ENCODE measurements at places on chromosomes 2 and 18. TPM values are rescaled to one million over a fixed set of nuclear protein-coding genes. Genes with fewer than 3 reads are reported as not detected.

DNA sequence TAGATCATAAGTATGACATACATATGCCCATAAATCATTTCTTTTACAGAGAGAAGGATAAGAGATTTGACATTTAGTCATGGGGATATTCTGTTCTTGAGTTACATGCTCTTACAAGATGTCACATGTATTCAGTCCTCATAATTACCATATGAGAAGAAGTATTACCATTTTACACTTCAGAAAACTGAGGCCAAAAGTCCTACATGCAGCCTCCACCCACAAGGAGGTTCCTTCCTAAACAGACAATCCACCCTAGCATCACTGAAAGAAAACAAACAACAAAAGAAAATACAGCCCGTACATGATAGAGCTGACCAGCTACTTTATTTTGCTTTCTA is 335.1 kb downstream of the SETBP1 start:
- DNase-seq, result peak; percentile 10

DNA sequence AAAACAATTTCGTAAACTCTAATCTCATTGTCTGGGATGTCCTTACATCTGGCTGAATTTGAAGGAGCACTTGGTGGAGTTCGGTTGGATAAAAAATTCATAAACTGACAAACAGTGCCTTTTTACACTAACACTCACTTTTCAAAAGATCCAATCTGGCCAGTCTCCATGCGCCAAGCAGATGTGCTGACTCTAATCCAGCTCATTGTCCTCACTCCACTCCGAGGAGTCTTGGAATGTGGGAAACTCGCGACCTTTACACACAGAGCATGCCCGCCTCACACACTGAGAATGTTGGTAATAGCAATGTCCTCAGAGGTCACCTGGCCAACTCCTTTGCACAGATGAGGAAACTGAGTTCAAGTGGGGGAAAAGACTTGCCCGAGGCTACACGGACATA is 66.8 kb downstream of the XDH start:
- no peak for DNase-seq

DNA sequence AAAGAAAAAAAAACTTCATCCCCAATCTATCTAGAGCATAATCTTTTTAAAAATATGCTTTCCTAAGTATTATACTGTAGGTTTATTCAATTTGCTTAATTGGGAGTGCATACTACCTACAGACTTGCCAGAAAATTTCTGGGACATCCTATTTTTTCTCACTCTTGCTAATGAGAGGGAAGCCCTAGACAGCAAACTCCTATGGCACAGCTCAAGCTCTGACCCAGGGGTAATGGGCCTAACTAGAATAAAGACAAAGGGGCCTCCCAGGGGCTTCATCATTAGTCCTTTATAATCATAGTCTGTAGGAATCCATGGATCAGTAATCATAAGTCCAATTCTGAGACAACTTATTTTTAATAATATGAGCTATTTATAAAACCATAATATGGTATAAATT is 142.6 kb upstream of the ITGA4 start:
- DNase-seq, result no peak

DNA sequence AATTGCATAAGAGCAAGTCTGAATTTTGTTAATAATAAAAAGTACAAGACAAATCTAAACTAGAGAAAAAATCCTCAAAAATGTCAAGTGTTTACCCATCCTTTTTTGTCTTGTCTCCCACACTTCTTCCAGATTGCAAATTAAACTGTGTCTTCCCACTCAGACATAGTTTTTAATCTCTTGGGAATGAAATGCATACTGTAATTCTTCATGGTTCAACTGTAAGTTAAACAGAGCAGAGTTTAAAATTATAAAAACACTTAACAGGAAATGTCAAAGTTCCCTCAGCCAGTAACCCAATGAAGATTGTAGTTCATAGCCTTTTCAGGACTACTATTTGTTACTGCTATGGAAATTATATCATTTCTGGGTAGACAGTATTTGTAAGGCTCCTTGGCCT is 171.8 kb downstream of the UBE2E3 start:
- no peak for DNase-seq

The HMSD gene
- not detected for total RNA-seq

- DNase-seq, result no peak
Measured at GRCh38 chr2:150449856-150450255, 37.6 kb downstream of the RND3 start.

The TTC32 gene
- total RNA-seq, result 8.3 TPM

- no peak for DNase-seq
Measured at GRCh38 chr18:76380791-76381405, 114.1 kb downstream of the ZNF516 start.

The OSR1 gene
- total RNA-seq, result 2.5 TPM

GRCh38 chr2:151760139-151760650 is 25.9 kb upstream of the NEB start:
- peak; percentile 47 for DNase-seq

- DNase-seq, result peak; percentile 22
Measured at GRCh38 chr2:194464964-194465638, 1191.9 kb upstream of the SLC39A10 start.

The MOCOS gene
- total RNA-seq, result 4.8 TPM

GRCh38 chr2:174014699-174015070 is 49.5 kb upstream of the SP3 start:
- peak; percentile 44 for DNase-seq

The MALL gene
- 0.16 TPM for total RNA-seq

GRCh38 chr2:58794103-58794502 is 553.0 kb upstream of the FANCL start:
- no peak for DNase-seq

The PDIA6 gene
- total RNA-seq, result 260 TPM

The IL18R1 gene
- not detected for total RNA-seq

The COLEC12 gene
- total RNA-seq, result 2.7 TPM

The MC4R gene
- not detected for total RNA-seq

GRCh38 chr2:131148426-131148825 is 43.3 kb downstream of the PLEKHB2 start:
- peak; percentile 13 for DNase-seq

- DNase-seq, result no peak
Measured at GRCh38 chr2:68099260-68099659, 36.5 kb upstream of the C1D start.

GRCh38 chr18:59022167-59022945 is 117.3 kb upstream of the SEC11C start:
- DNase-seq, result peak; percentile 7

GRCh38 chr18:55402731-55403405 is 185.1 kb downstream of the TCF4 start:
- peak; percentile 57 for DNase-seq

The TMEFF2 gene
- 6.5 TPM for total RNA-seq

The SDC1 gene
- total RNA-seq, result 11.0 TPM

GRCh38 chr2:61762292-61762691 is 91.6 kb downstream of the FAM161A start:
- DNase-seq, result no peak

The CLEC4F gene
- not detected for total RNA-seq

GRCh38 chr2:221883976-221884375 is 311.9 kb upstream of the EPHA4 start:
- DNase-seq, result no peak

The DYSF gene
- total RNA-seq, result 114 TPM

DNA sequence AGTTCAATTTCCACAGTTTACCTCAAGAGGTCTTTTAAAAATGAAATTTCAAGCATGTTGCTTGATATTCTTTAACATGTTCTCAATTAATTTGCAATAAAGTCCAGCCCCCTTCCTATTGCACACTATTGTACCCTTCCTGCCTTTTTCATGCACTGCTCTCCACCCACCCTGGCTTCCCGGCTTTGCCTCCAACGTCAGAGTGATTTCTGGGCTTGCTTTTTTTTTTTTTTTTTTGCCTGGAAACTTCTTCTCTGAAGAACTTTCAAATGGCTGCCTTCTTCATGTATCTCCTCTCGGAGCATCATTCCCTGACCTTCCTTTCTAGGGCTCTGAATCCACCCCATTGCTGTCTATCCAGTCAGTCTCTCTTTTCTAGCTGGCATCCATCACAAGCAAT is 24.4 kb upstream of the CYP1B1 start:
- DNase-seq, result no peak

- no peak for DNase-seq
Measured at GRCh38 chr2:176813621-176814049, 399.0 kb upstream of the HNRNPA3 start.

The EVA1A gene
- 3.2 TPM for total RNA-seq

- no peak for DNase-seq
Measured at GRCh38 chr2:212089873-212090272, 448.7 kb downstream of the ERBB4 start.

The RGPD4 gene
- total RNA-seq, result not detected

- DNase-seq, result no peak
Measured at GRCh38 chr2:28433935-28434599, 41.4 kb downstream of the FOSL2 start.

- DNase-seq, result no peak
Measured at GRCh38 chr2:208657468-208657867, 250.9 kb downstream of the PTH2R start.

GRCh38 chr2:237026981-237027711 is 58.5 kb upstream of the COPS8 start:
- DNase-seq, result peak; percentile 67

The OR6B2 gene
- total RNA-seq, result not detected

GRCh38 chr2:121721926-121722325 is 14.7 kb downstream of the NIFK start:
- DNase-seq, result no peak

The NEB gene
- total RNA-seq, result 1,145 TPM

DNA sequence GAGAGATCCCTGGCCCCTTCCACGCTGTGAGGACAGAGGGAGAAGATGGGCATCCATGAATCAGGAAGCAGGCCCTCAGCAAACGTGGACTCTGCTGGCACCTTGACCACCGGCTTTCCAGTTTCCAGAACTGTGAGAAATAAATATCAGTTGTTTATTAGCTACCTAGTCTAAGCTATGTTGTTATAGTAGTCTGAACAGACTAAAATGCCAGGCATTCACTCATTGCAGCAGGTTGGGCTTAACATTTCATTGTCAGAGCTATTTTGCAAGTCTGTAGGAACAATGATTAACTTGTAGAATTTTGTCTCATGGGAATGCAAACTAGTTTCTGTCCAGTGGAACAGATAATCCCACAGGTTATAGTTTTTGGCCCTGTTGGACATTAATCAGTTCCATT is 24.8 kb upstream of the TBC1D8 start:
- no peak for DNase-seq

- no peak for DNase-seq
Measured at GRCh38 chr2:159456500-159457426, 159.6 kb downstream of the BAZ2B start.

The SPOPL gene
- total RNA-seq, result 11.8 TPM

The GALNT5 gene
- total RNA-seq, result 25.6 TPM

GRCh38 chr2:111209045-111209514 is 88.4 kb downstream of the BCL2L11 start:
- peak; percentile 79 for DNase-seq

The SNORC gene
- 2.6 TPM for total RNA-seq

DNA sequence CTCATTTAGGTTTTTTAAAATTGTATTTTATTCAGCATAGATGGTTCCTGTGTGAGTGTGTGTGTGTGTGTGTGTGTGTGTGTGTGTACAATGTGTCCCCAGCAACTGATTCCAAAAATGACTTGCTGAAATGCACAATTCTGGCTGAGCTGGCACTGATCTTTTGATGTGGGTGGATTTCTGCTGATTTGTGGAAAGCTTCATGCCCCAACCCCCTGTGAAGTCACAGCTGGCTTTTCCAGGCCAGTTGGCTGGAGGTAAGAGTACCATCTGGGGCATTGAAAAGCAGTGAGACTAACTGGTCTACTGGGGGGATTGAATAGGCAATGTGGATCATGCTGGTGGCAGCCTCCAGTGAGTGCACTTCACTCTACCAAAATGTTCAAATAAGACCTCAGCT is 187.2 kb downstream of the LRRTM1 start:
- DNase-seq, result no peak

- DNase-seq, result no peak
Measured at GRCh38 chr2:70570041-70570661, 16.5 kb upstream of the TGFA start.

DNA sequence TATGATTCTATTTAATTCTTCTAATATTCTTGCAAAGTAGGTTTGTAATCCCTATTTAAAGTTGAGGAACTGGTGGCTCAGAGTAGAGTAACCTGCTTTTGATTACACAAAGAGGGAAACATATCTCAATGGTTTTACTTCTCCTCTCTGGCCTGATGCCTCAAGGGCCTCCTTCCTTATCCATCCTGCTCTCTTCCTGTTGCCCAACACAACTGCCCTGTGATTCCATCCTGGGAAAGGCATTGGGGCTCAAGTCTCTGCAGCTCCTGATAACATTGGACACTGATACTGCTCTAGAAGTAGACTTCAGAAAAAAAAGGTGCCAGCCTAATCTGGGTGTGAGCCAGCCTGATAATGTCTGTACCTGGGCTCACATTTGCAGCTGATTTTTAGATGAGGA is 75.8 kb downstream of the RDH14 start:
- no peak for DNase-seq

- DNase-seq, result no peak
Measured at GRCh38 chr2:10558281-10559030, 110.3 kb upstream of the ODC1 start.

Measured in myocyte (in vitro differentiated cells).